ENCODE measurements at places on chromosomes 7 and 10. TPM values are rescaled to one million over a fixed set of nuclear protein-coding genes. Genes with fewer than 3 reads are reported as not detected.
A peak's percentile ranks its signal among the peaks of the same experiment; 100 is the strongest.

ADCK2 gene
- total RNA-seq, result 21.2 TPM

ANXA8L1 gene
- 0.94 TPM for total RNA-seq

PON1 gene
- 0.12 TPM for total RNA-seq

AFAP1L2 gene
- 4.0 TPM for total RNA-seq

MOGAT3 gene
- not detected for total RNA-seq

FFAR4 gene
- 0.55 TPM for total RNA-seq

ZNF467 gene
- 2.4 TPM for total RNA-seq

TRIM50 gene
- 16.3 TPM for total RNA-seq

GUSB gene
- total RNA-seq, result 44.0 TPM

CACUL1 gene
- 62.6 TPM for total RNA-seq

AVL9 gene
- 46.8 TPM for total RNA-seq

- no peak for DNase-seq
- no peak overlapping the region for H3K27ac ChIP-seq
- H3K36me3 ChIP-seq, result no peaks in the 10 kb centered on the region
- H3K27me3 ChIP-seq, result no peaks in the 10 kb centered on the region
Observed at GRCh38 chr7:108839076-108839475, 269.4 kb downstream of the DNAJB9 start.

DNA sequence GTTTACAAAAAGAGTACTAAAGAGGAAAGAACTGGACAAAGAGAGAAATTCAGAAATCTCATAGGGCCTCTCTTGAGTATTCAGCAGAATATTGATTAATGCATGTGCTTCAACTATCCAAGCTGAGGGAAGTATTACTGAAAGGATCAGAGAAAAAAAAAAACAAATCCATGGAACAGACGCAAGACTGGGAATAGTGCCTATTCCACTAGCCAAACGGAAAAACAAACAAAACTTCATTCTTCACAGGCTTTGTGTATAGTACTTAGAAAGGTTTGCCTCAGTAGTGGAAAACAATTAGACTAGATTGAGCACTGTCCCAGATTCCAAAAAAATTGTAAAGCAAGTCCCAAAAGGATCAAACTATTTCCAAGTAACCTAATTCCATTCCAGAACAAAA lies 106.2 kb downstream of the TFEC start:
- H3K4me3 ChIP-seq, result no peak overlapping the region
- no peaks in the 10 kb centered on the region for H3K4me1 ChIP-seq
- H3K27ac ChIP-seq, result no peak overlapping the region
- no peaks in the 10 kb centered on the region for H3K36me3 ChIP-seq
- H3K27me3 ChIP-seq, result no peaks in the 10 kb centered on the region

DNA sequence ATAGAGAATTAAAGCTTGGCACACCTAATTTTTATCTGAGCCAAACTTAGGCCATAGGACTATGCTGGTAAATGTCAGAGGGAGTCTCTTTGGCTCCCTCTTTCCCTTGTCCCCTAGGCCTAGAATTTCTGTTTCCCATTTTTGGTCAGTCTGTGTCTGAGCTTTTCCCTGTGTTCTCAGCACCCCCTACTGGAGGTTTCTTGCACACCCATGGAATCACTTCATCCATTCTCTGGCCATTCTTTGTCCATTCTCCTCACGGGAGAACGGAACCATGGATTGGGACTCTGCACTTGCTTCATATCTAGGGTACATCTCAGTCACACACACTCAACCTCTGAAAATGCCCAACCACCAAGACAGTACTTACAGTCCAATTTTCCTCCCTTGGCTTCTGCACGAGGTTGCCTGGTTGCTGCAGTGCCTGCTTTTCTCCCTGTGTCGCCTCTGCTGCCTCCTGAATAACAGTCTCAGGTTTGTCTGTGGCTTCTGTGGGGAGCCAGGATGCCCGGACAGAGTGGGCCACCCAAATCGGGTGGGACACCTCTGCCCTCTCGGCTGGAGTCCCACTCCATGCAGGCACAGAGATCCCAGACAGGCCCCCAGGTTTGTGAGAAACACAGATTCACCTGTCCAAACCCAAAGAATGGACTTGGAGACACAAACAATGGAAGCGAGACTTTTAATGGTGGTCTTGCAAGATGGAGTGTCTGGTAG lies 35.1 kb upstream of the DNAH11 start:
- no peaks in the 10 kb centered on the region for H3K27me3 ChIP-seq
- H3K27ac ChIP-seq, result no peak overlapping the region
- peak; percentile 59 for DNase-seq
- no peak overlapping the region for H3K4me3 ChIP-seq
- no peaks in the 10 kb centered on the region for H3K4me1 ChIP-seq

GRCh38 chr10:101506829-101507661 lies 81.0 kb downstream of the POLL start:
- H3K4me3 ChIP-seq, result no peak overlapping the region
- H3K27ac ChIP-seq, result no peak overlapping the region
- H3K4me1 ChIP-seq, result no peaks in the 10 kb centered on the region
- no peaks in the 10 kb centered on the region for H3K27me3 ChIP-seq

DNA sequence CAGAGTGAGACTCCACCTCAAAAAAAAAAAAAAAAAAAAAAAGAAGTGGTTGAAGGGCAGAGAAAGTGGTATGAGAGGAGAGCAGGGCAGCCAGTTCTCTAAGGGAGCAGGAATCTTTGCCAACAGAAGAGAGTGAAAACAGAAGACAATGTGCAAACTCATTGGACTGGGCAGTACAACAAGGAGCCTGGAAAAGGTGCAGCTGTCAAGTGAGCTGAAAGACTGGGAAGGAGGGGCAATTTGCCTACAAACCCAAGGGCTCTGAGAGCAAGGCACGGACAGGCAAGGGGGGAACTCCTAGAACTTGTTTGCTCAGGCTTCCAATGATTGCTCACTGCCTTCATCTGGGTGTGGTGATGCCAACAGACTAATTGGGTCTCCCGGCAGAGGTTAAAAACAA lies 9.5 kb downstream of the ACTR1A start:
- H3K4me1 ChIP-seq, result peaks cover 5% of the 10 kb centered on the region
- no peaks in the 10 kb centered on the region for H3K27me3 ChIP-seq
- no peak overlapping the region for H3K27ac ChIP-seq
- H3K36me3 ChIP-seq, result no peaks in the 10 kb centered on the region

DNA sequence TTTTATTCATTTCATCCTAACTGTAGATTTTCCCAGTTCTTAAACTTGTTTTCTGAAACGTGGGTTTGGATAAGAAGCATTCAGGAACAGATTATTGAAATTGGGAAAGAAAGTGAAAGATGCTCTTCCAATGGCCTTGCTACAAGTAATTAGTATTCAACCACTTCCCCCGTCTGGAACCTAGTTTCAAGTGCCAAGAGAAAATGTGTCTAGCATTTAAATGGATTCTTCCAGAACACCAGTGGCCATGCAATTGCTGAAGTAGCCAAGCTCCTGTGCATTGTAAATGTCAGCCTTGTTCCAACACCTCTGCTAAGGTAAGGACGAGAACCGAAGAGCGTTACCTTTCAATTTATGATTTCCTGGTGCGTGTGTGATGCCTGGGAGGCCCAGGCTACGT lies 68.2 kb downstream of the PFKFB3 start:
- peaks cover 3% of the 10 kb centered on the region for H3K4me1 ChIP-seq
- no peaks in the 10 kb centered on the region for H3K36me3 ChIP-seq
- no peak for DNase-seq
- no peak overlapping the region for H3K4me3 ChIP-seq

DNA sequence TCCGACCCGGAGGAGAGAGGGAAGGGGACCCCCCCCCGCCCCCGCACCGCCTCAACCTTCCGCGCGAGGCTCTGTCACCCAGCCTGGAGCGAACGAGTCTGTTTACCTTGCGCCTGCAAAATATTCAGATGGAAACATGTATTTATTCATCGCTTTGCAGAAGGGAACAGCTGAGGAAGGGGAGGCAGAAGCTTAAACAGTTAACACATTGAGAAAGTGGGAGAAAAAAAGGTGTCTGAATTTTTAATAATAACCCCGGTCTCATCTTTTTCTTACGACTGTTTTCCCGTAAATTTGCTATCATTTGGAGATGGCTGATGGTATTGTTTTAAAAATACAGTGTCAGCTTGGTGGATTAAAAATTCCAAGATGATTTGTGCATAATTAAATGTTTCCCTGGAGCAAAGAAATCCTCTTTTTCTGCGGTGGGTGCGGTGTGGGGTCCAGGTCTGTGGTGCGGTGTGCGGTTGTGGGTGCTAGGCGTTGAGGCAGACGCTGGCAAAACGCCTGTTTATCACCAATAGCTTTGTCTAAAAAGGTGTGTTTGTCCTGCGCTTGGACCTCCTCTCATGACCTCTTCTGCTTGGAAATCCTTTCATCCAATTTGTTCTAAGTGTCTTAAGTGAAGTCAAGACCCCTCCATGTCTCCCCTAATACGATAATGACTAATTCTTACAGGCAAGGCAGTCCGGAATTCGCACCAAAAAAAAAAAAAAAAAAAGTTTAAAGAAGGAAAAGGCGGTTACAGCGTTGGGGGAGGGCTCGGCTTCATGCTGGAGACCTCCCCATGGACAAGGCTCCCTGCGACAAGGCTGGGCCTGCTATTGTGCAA lies 1.6 kb downstream of the UNCX start:
- H3K27ac ChIP-seq, result no peak overlapping the region
- no peak for DNase-seq
- H3K27me3 ChIP-seq, result no peaks in the 10 kb centered on the region

- H3K27ac ChIP-seq, result peak overlapping the region; percentile 51
- no peaks in the 10 kb centered on the region for H3K27me3 ChIP-seq
- DNase-seq, result no peak
- H3K4me3 ChIP-seq, result no peak overlapping the region
- no peaks in the 10 kb centered on the region for H3K36me3 ChIP-seq
Observed at GRCh38 chr10:5776136-5776880, 36.9 kb downstream of the GDI2 start.

GRCh38 chr7:103637726-103638125 lies 191.7 kb upstream of the SLC26A5 start:
- no peak for DNase-seq
- H3K4me1 ChIP-seq, result no peaks in the 10 kb centered on the region
- no peaks in the 10 kb centered on the region for H3K27me3 ChIP-seq

- no peaks in the 10 kb centered on the region for H3K27me3 ChIP-seq
- peaks cover 14% of the 10 kb centered on the region for H3K4me1 ChIP-seq
- peak within 1 kb of the TSS; percentile 50 for H3K4me3 ChIP-seq
- H3K27ac ChIP-seq, result no peak within 1 kb of the TSS
Observed at GRCh38 chr10:116272440-116273283, at the start of gene GFRA1. GFRA1 (minus strand) TSS chr10:116273206; CDS start chr10:116272029, 1,177 bp downstream.

- DNase-seq, result no peak
- peaks cover 19% of the 10 kb centered on the region for H3K4me1 ChIP-seq
- H3K27me3 ChIP-seq, result no peaks in the 10 kb centered on the region
- no peak overlapping the region for H3K27ac ChIP-seq
- H3K36me3 ChIP-seq, result no peaks in the 10 kb centered on the region
Observed at GRCh38 chr10:132394201-132394811, 2.7 kb upstream of the PWWP2B start.

DNA sequence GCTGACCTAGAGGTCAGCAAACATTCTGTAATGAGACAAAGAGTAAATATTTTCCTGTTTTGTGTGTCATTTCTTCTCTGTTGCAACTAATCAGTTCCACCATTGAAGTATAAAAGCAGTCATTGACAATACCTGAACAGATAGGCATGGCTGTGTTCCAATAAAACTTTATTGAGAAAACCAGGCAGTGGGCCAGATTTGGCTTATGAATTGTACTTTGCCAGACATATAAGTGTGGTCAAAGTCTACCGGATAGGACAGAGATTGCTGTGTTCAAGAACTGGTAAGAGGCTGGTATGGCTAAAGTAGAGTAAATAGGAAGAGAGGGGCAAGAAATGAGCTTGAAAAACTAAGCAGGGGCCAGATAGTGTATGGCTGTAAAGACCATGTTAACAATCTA lies 38.3 kb upstream of the TAC1 start:
- DNase-seq, result no peak
- no peaks in the 10 kb centered on the region for H3K36me3 ChIP-seq
- H3K4me3 ChIP-seq, result no peak overlapping the region
- no peaks in the 10 kb centered on the region for H3K4me1 ChIP-seq
- no peaks in the 10 kb centered on the region for H3K27me3 ChIP-seq

DNA sequence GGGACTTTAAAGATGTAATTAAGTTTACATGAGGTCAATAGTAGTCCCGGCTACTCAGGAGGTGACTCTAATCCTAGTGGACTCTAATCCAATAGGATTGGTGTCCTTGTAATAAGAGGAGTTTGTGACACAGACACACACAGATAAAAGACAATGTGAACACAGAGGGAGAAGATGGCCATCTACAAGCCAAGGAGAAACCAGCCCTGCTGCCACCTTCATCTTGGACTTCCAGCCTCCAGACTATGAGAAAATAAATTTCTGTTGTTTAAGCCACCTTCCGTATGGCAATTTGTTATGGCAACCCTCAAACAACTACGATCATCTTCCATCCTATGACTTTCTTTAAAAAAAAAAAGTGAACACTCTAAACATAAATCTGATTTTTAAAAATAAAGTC lies 116.3 kb downstream of the ALOX5 start:
- H3K36me3 ChIP-seq, result no peaks in the 10 kb centered on the region
- no peaks in the 10 kb centered on the region for H3K27me3 ChIP-seq
- no peak overlapping the region for H3K27ac ChIP-seq
- DNase-seq, result no peak
- no peak overlapping the region for H3K4me3 ChIP-seq
- H3K4me1 ChIP-seq, result no peaks in the 10 kb centered on the region

DNA sequence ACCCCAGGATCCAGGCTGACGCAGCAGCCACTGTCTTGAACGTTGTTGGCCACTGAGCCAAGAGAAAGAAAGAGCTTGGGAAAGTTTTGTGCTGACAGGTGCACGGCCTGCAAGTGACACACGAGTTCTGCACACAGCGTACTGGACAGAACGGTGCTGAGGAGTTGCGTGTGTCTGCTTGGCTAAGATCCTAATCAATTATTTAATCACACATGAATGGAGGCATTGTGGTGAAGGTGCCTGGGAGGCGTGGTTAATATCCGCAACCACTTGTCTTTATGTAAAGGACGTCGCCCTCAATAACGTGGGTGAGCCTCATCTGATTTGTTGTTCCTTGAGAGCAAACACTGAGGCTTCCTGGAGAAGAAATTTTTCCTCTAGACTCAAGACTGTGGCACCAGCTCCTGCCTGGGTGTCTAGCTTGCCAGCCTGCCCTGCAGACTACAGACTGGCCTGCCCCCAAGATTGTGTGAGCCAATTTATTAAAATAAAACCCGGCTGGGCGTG lies 16.6 kb upstream of the GNA12 start:
- H3K27me3 ChIP-seq, result no peaks in the 10 kb centered on the region
- H3K27ac ChIP-seq, result peak overlapping the region; percentile 29
- H3K4me1 ChIP-seq, result peaks cover 23% of the 10 kb centered on the region
- no peak overlapping the region for H3K4me3 ChIP-seq
- no peaks in the 10 kb centered on the region for H3K36me3 ChIP-seq

- H3K36me3 ChIP-seq, result no peaks in the 10 kb centered on the region
- no peak overlapping the region for H3K27ac ChIP-seq
- no peak for DNase-seq
- H3K27me3 ChIP-seq, result no peaks in the 10 kb centered on the region
- peaks cover 3% of the 10 kb centered on the region for H3K4me1 ChIP-seq
Observed at GRCh38 chr7:22601812-22602565, 102.0 kb upstream of the STEAP1B start.

- no peaks in the 10 kb centered on the region for H3K4me1 ChIP-seq
- no peaks in the 10 kb centered on the region for H3K36me3 ChIP-seq
- DNase-seq, result no peak
- no peaks in the 10 kb centered on the region for H3K27me3 ChIP-seq
- no peak overlapping the region for H3K27ac ChIP-seq
Observed at GRCh38 chr10:127525686-127526085, 23.4 kb upstream of the NPS start.

All from testis (tissue), 5 donors.